ENCODE measurements at places on chromosomes 4 and X. TPM values are rescaled to one million over a fixed set of nuclear protein-coding genes. Genes with fewer than 3 reads are reported as not detected.

Gene SYP
- total RNA-seq = 152 TPM

Gene CXCL10
- 1.4 TPM for total RNA-seq

Gene IL2
- not detected for total RNA-seq

Gene CT45A5
- total RNA-seq = not detected

Gene TSPAN6
- 55.5 TPM for total RNA-seq

Gene RRH
- total RNA-seq = 9.6 TPM

Gene MAGEB2
- total RNA-seq = not detected

Gene GAGE10
- total RNA-seq = not detected

Gene PITX2
- 63.2 TPM for total RNA-seq

Gene NAA11
- not detected for total RNA-seq

Gene PDZD4
- 44.0 TPM for total RNA-seq

Gene TRPC5OS
- 0.22 TPM for total RNA-seq

Gene RTL5
- 12.4 TPM for total RNA-seq

Gene FAM9B
- total RNA-seq = not detected

Gene RGN
- total RNA-seq = 11.4 TPM

Gene OPRPN
- total RNA-seq = 9.1 TPM

Gene SLC16A2
- total RNA-seq = 17.8 TPM

Gene VAMP7
- 29.3 TPM for total RNA-seq

Gene ETDA
- total RNA-seq = not detected

Gene GASK1B
- 46.1 TPM for total RNA-seq

Gene NLRP2B
- total RNA-seq = not detected

Gene RBMXL3
- not detected for total RNA-seq

Gene ATG4A
- total RNA-seq = 11.1 TPM

Gene USP9X
- 180 TPM for total RNA-seq

Gene SPANXA1
- not detected for total RNA-seq

Gene FRMPD3
- 1.2 TPM for total RNA-seq

Gene CTPS2
- 42.4 TPM for total RNA-seq
